ENCODE measurements at places on chromosomes 2 and 18.

- DNase-seq: no peak
These were observed 37.4 kb upstream of the KCNG2 start for GRCh38 chr18:79760348-79760747.

DNA sequence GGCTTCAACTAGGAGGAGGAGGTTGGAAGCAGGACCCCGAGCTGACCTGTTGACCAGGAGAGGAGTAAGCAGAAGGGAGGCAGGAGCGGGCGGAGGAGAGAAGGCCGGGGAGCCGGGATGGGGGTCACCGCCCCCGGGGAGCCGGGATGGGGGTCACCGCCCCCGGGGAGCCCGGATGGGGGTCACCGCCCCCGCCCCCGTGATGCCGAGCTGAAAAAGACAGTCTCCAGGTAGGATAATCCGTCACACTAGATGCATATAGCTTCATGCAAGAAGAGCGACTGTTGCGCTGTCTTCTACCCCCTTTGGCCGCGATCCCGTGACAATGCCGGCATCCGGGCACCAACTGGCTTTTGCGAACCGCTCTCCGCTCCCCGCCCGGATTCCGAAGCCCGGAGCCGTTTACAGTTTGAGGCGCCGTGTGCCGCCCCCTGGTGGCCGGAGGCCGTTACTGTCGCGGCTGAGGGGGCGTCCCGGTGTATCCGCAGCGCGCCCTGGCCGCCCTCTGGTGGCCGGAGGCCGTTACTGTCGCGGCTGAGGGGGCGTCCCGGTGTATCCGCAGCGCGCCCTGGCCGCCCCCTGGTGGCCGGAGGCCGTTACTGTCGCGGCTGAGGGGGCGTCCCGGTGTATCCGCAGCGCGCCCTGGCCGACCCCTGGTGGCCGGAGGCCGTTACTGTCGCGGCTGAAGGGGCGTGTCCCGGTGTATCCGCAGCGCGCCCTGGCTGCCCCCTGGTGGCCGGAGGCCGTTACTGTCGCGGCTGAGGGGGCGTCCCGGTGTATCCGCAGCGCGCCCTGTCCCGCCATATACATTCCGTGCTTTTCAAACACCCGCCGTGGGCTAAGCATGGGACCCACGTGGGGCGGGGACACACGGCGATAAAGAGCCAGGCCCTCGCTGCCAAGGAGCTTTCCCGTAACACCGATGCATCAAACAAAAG lies 89.6 kb downstream of the ACTR3 start:
- no peak for DNase-seq

DNA sequence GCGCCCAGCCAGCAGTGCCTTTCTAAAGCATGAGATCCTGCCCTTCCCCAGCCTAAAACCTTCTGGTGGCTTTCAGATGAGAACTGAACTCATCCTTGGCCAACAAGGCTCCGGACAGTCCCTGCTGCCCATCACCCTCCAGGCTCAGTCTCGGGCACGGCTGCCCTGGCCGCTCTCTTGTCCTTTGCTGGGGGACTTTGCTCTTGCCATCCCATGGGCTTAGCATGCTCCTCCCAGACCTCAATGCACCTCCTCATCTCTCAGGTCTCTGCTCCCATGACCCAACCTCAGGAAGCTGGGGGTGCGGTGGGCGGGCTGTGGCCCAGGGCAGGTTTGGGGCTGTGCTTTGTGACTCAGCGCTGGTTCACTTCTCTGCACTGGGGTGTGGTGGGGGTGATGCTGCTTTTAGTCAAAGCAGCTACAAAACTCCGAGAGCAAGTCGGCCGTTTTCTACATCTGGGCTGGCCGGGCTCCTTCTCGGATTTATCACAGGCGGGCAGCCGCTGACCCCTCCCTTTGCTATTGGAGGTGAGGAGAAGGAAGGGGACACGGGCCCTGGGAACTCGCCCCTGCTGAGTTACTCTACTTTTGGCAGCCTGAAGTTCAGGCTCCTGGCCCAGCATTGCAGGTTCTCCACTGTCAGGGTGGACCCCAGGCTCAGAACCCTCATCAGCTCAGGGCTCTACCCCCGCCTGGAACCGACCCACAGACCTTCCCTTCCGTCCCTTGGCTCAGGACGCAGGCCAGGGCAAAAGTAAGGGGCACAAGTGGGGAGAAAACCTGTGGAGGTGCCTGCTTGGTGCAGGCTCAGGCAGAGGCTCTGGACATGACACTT lies 90.6 kb upstream of the TAF1B start:
- DNase-seq: peak; percentile 92

GRCh38 chr2:12169721-12170120 lies 423.3 kb downstream of the LPIN1 start:
- no peak for DNase-seq

DNA sequence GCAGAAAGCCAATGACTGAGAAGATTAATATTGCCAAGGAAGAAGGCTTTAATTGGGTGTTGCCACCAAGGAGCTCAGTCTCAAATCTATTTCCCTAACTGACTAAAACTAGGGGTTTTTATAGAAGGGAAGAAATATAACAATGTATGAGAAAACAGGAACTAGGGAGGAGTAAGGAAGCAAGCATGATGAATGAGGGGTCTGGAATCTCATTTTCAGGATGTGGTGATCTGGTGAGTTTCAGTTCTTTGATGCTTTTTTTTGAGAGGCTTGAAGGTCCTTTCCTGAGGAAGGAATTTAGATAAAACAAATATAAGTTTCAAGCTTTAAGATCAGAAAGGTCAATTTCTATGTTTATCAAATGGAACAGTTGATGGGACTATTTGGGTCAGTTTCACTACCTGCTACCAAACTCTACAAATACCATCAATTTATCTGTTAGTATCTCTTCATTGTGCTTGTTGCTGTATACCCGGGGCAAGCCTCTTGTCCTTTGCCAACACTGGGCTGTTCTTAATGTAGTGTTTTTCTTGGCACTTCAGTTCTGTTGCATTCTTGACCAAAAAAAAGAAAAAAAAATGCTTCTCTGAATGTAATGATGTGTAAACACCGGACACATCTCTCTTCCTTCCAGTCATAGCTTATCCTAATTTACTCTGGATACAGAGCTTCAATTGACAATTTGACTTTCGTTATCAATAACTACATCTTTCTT lies 357.0 kb downstream of the GALNT13 start:
- no peak for DNase-seq

- no peak for DNase-seq
These were observed 93.6 kb upstream of the TAF1B start for GRCh38 chr2:9749546-9750223.

GRCh38 chr2:206341396-206341795 lies 66.9 kb downstream of the ZDBF2 start:
- DNase-seq: no peak

GRCh38 chr2:96548558-96549465 lies 12.3 kb downstream of the ARID5A start:
- no peak for DNase-seq

GRCh38 chr2:192195548-192196418 lies 1.1 kb upstream of the TMEFF2 start:
- peak; percentile 19 for DNase-seq

GRCh38 chr2:8527031-8527430 lies 154.8 kb upstream of the ID2 start:
- DNase-seq: no peak
